ENCODE measurements at places on chromosomes 1 and 21. TPM values are rescaled to one million over a fixed set of nuclear protein-coding genes. Genes with fewer than 3 reads are reported as not detected.

Gene INKA2
- 0.27 TPM for total RNA-seq

Gene SELL
- total RNA-seq: 216 TPM

Gene MPZ
- total RNA-seq: 3.2 TPM

Gene TRIM46
- total RNA-seq: 3.0 TPM

Gene GPATCH2
- 9.2 TPM for total RNA-seq

Gene DMBX1
- not detected for total RNA-seq

Gene IFI44
- total RNA-seq: 67.4 TPM

Gene TMEM54
- not detected for total RNA-seq

Gene ETV3L
- not detected for total RNA-seq

Gene CYP4A22
- total RNA-seq: not detected

Gene APCS
- not detected for total RNA-seq

Gene CHIA
- total RNA-seq: not detected

Gene ESRRG
- not detected for total RNA-seq

Gene C1orf210
- total RNA-seq: not detected

Gene CR2
- total RNA-seq: 1.2 TPM

Gene OR2L8
- 0.55 TPM for total RNA-seq

Gene ZNF684
- 1.3 TPM for total RNA-seq

Gene SYT2
- not detected for total RNA-seq

Gene NEXN
- 0.25 TPM for total RNA-seq

Gene BCAN
- total RNA-seq: not detected

Gene TPTE
- total RNA-seq: not detected

Gene NUP210L
- 0.03 TPM for total RNA-seq

Gene OR2T33
- not detected for total RNA-seq

Gene CFHR5
- not detected for total RNA-seq

Gene POU3F1
- total RNA-seq: 0.27 TPM

Gene NOTCH2
- 27.5 TPM for total RNA-seq

Gene CD1D
- total RNA-seq: 0.11 TPM

Gene KRTAP11-1
- not detected for total RNA-seq

Gene RCSD1
- total RNA-seq: 42.3 TPM

Gene C1orf105
- not detected for total RNA-seq

Gene CADM3
- not detected for total RNA-seq

Gene CFAP107
- not detected for total RNA-seq

Gene TRIM17
- 0.96 TPM for total RNA-seq

Gene ACOT11
- 0.91 TPM for total RNA-seq

Gene CYP4A11
- total RNA-seq: not detected

Gene ICOSLG
- 22.2 TPM for total RNA-seq

Gene FCER1A
- total RNA-seq: 0.45 TPM
